ENCODE measurements at places on chromosomes 16 and 17.

- no peak for DNase-seq
Measured at GRCh38 chr17:13640551-13640950, 38.8 kb upstream of the HS3ST3A1 start.

DNA sequence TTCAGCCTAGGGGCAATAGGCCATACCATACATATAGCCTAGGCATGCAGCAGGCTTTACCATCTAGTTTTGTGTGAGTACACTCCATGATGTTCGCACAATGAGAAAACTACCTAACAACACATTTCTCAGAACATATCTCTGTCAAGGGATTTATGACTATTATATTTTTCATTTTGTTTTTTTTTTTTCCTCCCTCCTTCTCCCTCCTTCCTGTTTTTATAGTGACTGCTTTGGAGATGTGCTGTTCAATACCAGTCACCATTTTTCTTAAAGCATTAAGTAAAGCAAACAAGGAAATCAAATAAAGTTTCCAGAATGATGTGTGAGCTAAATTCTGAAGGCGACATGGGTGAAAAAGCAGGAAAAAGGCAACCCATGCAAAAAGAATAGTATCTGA lies 194.6 kb downstream of the STX8 start:
- no peak for DNase-seq

DNA sequence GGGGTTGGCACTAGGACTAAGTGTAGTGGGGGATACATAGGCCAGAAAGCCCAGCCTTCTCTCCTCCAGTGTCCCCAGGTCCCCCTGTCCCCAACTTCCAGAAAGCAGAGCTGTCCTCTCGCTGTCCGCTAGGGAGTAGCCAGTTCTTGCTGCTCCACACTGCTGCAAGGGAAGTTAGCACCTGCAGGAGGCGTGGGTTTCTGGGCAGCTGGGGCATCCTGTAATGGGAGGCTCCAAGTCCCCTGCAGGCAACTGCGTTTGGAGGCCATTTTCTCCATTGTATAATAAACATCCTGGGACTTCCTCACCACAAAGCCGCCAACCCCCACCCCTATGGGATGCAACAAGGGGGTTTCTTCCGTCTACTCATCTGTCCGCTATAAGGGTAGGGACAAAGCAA lies 1.7 kb downstream of the RPRML start:
- DNase-seq, result peak; percentile 34

GRCh38 chr16:67326472-67327309 lies at the start of the genes KCTD19 and LRRC36:
Gene KCTD19, minus strand, starts transcription at chr16:67326741. Its CDS starts 34 bp downstream, at chr16:67326707.
Gene LRRC36, plus strand, starts transcription at chr16:67326815. Its CDS starts 48 bp downstream, at chr16:67326863.
- DNase-seq, result peak; percentile 88

Data from lung (tissue), 17 donors.